Motor neuron (in vitro differentiated cells): ENCODE measurements at places on chromosomes 4 and X. TPM values are rescaled to one million over a fixed set of nuclear protein-coding genes. Genes with fewer than 3 reads are reported as not detected.
A peak's percentile ranks its signal among the peaks of the same experiment; 100 is the strongest.

FAM9B gene
- not detected in 2 replicates for total RNA-seq

CYTL1 gene
- 10.2 and 10.8 TPM in 2 replicates for total RNA-seq

DGAT2L6 gene
- not detected in 2 replicates for total RNA-seq

SASH3 gene
- 0.30 TPM in 1 of 2 replicates, not detected in the other for total RNA-seq

FNIP2 gene
- 15.3 and 16.2 TPM in 2 replicates for total RNA-seq

LETM1 gene
- 37.0 and 37.3 TPM in 2 replicates for total RNA-seq

KDR gene
- 28.0 and 29.8 TPM in 2 replicates for total RNA-seq

ZCCHC18 gene
- total RNA-seq: 1.3 and 2.4 TPM in 2 replicates

ASMT gene
- total RNA-seq: 0.26 and 0.82 TPM in 2 replicates

CD38 gene
- total RNA-seq: 0.19 and 0.92 TPM in 2 replicates

ADH1A gene
- not detected in 2 replicates for total RNA-seq

GRCh38 chr4:11801466-11802446, 373.1 kb upstream of the HS3ST1 start:
- ATAC-seq: no peak

DNA sequence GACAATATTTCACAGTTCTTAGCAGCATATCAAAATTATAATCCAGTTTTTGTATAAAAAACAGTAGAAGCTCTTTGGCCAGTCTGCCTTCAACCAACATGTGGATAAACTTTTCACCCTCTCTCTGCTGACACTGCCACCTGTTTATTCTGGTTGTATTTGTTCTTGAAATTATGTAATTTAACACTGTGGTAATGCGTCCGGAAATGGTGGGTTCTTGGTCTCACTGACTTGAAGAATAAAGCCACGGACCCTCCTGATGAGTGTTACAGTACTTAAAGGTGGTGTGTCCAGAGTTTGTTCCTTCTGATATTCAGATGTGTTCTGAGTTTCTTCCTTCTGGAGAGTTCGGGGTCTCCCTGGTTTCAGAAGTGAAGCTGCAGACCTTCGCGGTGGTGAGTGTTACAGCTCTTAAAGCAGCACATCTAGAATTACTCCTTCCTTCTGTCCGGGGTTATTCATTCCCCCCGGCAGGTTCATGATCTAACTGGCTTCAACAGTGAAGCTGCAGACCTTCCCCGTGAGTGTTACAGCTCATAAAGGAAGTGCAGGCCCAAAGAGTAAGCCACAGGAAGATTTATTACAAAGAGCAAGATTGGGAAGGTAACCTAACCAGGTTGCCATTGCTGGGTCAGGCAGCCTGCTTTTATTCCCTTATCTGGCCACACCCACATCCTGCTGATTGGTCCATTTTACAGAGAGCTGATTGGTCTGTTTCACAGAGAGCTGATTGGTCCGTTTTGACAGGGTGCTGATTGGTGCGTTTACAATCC, 15.7 kb downstream of the FAM184B start:
- no peak for ATAC-seq

DNA sequence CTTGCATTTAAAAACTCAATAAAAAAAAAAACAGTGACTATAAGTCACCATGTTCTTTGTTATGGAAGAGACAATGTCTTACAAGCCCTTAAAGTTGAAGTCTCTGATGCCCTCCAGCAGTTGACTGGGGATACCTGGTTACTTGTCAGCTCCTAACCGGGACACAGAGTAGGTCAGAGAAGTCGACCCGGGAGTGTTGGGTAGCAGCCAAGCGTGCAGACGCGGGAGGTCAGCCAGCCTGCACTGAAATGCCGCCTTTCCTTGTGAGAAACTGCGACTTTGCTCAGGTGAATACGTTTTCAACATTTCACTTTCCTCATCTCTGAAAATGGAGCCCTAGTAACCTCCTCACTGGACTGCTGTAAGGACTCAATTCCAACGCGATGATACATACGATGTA, 81.8 kb downstream of the F11 start:
- ATAC-seq: no peak

DNA sequence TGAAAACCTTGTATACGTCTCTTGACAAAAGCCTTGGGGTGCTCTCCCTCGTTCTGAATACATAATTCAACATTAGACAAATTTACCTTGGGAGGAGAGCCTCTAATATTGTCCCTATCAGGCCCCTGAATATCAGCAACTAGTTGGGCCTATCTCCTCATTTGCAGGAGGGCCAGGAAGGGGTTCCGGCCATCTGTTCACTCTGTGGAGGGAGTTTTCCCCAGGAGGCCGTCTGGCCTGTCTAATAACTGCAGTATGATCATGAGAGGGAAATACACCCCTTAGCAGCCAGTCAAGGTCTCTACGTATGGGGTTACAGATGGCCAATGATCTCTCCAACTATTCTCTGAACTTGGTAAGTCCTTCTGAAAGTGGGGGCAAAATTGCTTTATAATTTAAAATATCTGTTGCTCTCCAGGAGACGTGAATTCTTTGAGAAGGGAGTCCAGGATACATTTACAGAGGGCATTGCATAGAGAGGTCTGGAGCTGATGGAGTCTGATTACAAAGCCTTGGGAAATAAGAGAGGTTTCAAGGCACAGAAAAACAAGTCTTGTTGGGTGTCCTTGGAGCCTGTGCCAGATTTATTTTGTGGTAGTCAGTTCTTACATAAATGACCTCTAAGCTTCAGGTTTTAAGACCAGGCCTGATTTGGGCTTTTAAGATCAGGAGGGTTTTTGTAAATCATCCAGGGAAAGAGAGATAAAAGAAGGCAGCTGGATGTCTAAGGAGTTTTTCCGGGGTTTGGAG, 48.2 kb upstream of the UXT start:
- ATAC-seq: no peak

DNA sequence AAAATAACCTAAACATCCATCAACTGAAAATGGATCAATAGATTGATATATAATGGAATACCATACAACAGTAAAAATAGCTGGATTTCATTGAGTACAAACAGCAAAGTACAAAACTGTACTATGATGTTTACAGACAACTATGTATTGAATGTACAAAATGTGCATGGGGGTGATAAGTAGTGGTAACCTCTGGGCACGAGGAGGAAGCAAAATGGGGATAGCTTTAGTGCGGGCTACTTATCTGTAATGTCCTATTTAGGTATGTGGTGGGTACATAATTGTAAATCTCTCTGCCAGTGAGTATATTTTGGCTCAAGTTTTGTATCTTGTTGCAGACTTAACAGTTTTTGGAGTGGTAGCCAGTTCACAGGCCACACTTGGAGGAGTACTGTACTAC, 123.6 kb downstream of the STAG2 start:
- no peak for ATAC-seq

DNA sequence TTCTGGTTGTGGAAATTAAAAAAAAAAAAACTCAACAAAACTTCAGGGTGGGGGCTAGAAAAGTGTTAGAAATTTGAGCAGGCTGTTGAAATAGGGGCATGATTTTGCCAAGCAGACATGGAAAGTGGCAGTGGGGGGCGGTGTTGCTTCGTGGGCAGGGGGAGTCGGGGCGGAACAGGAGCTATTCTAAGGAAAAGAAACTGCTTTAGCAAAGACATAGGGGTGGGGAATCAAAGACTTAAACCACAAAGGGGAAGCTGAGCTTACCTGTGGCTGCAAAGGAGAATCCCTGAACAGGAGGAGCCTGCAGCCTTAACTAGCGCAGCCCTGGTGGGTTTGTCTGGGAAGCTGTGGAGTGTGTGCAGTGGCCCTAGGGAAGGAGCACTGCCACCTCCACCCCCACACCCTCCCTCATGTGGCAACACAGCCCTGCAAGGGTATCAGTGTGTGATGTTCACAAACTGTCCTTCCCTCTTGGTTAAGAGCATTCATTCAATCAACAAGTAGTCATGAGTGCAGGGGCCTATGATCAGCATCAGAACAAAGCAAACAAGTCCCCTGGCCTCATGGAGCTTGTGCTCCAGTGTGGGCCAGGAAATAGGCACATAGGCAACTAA, 20.5 kb downstream of the SEL1L3 start:
- no peak for ATAC-seq

GRCh38 chrX:52852110-52852860, 15.6 kb downstream of the XAGE3 start:
- no peak for ATAC-seq

- no peak for ATAC-seq
Measured at GRCh38 chrX:124383354-124383753, 37.0 kb downstream of the SH2D1A start.

- no peak for ATAC-seq
Measured at GRCh38 chrX:17656035-17656418, 81.3 kb upstream of the SCML1 start.

- no peak for ATAC-seq
Measured at GRCh38 chr4:183599284-183599683, 59.7 kb downstream of the RWDD4 start.

DNA sequence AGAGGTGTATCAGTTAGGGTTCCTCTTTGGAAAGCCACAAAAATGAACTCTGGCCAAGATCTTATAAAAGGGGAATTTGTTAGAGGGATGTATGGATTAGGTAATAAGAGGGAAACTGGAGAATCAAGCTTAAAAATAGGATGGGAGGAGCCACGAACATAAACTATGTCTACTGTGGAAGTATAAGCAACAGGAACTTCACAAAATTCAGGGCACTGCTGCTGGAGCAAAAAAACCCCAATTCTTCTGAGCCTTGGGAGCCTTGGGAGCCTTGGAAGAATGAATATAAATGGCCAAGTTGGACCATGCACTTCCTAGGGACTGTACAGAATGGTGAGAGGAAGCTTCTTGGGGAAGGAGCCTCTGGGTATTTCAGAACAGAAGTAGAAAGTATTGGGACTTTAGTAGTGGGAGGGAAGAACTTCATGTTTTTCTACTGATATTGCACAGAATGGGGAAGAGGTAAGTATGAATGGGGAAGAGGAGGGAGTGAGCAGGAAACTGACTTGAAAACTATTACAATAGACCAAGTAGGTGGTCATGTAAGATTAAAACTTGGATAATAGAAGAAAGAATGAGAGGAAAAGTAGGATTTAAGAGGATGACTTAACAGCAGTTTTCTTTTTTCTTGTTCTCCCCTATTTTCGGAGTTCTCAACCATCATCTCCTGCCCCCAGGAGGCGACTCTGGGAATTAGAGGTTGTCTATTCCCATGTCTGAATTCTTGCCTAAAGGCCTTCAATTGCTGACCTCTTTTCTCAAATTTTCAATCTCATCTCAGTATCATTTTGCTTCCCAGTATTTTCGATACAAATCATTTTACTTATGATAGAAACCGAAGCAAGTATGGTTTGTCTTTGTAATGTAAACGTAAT, 44.4 kb upstream of the TAPT1 start:
- ATAC-seq: no peak

- peak; percentile 37 for ATAC-seq
Measured at GRCh38 chr4:7924163-7924562, 15.5 kb downstream of the AFAP1 start.

DNA sequence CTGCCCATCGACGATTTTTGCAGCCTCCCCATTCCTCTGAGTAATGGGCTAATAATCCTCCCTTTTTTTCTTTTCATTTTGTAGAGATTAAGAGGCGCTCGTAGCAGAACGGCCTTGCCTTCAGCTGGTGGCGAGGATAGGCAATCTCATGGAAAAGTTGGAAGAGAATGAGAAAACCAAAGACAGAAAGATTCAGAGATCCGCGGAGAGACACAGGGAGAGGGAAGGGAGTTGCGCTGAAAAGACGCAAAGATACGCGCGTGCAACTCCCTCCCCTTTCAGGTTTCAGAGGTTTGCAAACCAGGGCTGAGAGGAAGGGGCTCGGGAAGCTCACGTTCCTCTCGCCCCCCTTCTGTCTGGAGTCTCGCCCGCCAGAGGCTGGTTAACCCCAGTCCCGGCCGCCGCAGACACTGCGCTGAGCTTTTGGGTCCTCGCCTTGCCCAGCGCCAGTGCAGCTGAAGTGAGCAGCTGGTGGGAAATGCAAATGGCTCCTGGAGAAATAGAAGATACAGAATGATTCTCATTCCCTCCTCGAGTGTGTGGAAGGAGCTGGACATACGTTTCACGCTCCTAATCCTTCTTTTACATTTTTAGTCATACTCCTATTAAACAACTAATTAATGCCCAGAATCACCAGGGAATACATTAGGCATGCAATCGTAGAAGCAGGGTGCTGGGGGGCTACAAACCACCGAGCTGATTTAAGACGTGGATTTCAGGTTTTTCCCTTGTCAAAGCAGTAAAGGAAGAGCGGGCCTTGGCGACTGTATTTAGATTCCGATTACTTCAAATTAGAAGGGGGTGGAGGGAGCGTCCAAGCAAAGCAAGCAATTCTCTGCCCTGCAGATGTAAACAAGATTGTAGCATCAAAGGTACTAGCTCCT, 16.6 kb upstream of the PITX2 start:
- ATAC-seq: no peak

DNA sequence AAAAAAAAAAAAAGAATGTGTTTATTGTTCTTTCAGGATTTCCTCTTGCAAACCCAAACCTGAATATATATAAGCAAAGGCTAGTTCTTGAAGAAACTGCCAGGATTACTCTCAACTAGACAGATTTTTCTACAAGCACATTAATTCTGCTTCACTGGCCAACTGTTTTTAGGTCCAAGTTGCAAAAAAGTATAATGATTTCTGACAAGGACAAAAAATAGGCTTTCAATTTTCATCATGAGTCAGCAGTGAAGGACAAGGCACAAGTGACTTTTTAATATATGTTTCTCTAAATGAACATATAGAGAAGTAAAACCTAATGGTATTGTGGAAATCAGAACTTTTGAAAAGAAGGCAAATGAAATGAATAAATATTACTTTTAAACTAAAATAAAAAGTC, 73.7 kb downstream of the ELOVL6 start:
- no peak for ATAC-seq

- no peak for ATAC-seq
Measured at GRCh38 chr4:141645611-141646340, 9.4 kb downstream of the IL15 start.

GRCh38 chr4:176189891-176190795, 5.2 kb downstream of the SPATA4 start:
- no peak for ATAC-seq

DNA sequence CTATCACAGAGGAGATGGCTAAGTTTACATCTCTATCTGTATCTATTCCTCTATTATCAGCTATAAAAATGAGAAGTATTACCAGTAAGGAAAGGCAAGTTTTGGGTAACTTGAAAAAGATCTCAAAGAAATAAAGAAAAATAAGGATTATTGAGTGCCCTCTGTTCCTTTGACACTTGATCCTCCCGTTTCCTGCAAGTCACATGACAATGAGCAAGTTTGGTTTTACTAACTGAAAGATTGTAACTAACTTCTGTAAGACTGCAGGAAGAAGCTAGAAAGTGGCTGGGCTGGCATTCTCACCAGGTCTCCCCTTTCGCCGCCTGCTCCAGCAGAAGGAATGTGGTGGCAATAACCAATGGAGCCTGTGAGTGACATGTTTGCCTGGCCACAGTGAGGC, 59.2 kb downstream of the ARHGAP24 start:
- ATAC-seq: no peak

- no peak for ATAC-seq
Measured at GRCh38 chr4:189807031-189807430, 133.6 kb upstream of the FRG1 start.

DNA sequence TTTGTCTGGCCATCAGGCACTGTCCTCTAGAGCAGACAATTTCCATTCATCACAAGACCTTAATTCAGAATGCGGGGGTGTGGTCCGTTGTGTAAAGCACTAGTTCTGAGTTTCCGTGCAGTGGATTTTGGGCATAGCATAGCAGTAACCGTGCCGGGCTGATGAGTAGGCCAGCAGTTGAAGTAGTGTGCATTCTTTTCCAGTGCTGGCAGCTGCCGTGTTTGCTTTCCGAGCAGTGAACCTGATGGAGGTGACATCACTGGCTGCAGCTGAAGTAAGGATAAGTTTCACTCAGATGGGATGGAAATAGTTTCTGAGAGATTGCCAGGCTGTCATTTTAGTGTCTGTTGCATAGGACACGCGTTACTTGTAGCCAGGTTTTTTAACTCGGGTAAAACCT, 107.0 kb upstream of the STIM2 start:
- ATAC-seq: peak; percentile 78
